ENCODE measurements at places on chromosomes 3 and 15.
A peak's percentile ranks its signal among the peaks of the same experiment; 100 is the strongest.

DNA sequence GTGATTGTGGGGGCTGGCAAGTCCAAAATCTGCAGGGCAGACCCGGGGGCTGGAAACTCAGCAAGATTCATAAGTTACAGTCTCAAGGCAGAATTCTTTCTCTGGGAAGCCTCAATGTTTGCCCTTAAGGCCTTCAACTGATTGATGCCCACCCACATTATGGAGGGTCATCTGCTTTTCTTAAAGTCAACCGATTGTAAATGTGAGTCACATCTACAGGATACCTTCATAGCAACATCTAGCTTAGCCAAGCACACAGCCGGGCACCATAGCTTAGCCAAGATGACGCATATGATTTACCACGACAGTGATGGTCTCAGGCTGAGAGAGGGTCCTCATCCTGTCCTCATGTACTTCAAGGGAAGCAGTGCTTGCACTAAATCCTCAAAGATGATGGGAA is 43.5 kb downstream of the IDH2 start:
- DNase-seq = no peak

- DNase-seq = peak; percentile 13
Observed at GRCh38 chr15:86231864-86232721, 152.4 kb downstream of the AGBL1 start.

- DNase-seq = no peak
Observed at GRCh38 chr3:36814066-36814717, 49.8 kb upstream of the DCLK3 start.

DNA sequence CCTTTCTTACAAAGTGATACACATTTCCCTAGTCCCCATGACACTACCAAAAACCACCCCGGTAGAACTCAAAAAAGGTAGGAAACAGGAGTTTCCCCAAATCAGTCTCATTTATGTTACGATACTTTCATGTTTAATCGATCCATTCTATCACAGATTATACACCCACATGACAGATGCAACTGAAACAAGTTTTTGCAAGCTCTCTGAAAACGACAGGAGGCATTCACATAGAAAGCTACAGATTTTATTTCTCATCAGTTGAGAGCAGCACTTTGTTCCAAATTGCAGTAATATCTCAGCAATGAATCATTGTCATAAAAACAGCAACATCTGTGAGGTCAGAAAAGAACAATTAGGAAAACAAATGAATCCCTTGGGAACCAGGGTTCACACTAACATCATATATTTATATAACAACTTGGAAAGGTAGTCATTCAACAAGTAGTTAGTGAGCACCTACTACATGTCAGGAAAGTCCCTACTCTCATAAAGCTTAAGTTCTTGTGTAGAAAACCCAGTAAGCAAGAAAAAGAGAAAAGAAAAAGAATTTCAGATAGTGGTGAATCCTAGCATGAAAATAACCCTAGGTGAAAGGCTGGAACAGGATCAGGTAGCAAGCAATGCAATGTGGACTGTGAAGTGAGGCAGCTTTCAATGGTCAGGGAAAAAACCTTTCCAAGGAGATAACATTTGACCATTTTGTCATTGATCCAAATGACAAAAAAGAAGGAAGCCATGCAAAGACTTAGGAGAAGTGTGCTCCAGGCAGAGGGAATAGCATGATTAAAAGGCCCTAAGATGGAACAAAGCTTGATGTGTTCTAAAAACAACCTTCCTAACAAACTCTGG is 8.3 kb downstream of the PLD1 start:
- no peak for DNase-seq

DNA sequence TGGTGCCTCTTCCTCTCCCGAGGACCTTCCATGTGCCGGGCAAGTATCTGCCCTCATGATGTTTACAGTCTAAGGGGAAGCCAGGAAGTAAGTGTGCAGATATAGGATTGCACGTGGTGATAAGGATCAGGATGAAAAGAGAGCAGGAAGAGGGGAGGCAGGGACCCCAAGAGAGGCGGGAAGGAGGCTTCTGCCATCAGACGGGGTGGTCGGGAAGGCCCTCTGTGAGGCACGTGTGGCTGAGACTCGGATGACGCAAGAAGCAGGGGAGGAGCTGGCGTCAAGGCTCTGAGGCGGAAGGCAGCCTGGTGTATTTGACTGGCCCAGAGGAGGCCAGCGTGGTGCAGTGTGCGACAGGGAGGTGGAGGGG is 762 bp upstream of the IQSEC1 start:
- no peak for DNase-seq

DNA sequence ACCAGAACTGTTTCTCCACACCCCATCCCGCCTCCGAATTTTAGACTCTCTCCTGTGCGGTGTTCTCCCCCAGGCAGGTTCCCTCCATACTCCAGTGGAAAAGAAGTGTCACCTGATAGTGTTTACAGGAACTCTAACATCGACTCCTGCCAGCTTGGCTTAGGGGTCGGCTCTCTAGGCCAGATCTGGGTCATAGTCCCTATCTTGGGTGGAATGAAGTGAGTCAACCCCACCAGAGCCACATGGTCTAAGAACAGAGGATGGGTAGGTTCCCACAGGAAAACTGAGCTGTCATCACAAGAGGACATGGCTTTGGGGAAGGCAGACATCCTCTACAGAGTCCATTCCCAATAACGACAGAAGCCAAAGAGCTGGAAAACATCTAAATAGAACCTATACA is 5.9 kb downstream of the BCL2L10 start:
- no peak for DNase-seq

- DNase-seq = no peak
Observed at GRCh38 chr15:79406210-79406609, 25.9 kb upstream of the MINAR1 start.
